ENCODE measurements at places on chromosomes 7 and 10.

- no peak for DNase-seq
Observed at GRCh38 chr10:66349726-66350125, 576.1 kb upstream of the LRRTM3 start.

DNA sequence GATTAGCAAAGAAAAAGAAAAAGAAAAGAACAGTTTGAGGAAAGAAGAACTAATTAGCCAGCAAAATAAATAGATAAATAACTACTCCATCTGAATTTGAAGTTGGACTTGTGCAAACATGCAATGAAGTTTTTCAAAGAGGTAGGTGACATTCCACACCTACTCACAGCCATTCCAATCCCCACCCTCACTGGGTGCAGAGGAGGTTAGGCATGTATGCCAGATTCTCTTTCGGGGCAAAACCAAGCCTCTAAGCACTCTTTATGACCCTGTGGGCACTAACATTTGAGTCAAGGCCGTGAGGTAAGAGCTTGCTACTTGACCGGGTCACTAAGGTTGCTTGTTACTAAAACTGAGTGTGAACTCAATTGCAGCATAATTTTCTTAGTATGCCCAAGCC is 108.4 kb upstream of the SEMA3A start:
- DNase-seq: no peak

DNA sequence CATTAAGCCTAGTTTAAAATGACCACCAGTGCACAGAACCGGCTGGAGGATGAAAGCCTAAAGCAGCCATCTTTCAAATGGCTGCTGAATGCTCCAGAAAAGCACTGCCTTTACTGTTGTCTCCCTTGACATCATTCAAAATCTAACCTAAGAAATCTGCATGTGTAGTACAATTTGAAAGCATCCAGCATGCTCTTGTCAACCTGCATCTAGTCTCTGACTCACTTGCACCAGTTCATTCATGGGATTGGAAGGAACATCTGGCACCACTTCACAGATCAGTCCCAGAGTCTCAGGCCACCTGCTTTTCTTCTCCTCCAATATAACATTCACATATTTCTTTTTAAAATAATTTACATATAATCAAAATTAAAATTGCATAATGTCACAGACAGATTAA is 76.2 kb downstream of the RNF133 start:
- DNase-seq: no peak

DNA sequence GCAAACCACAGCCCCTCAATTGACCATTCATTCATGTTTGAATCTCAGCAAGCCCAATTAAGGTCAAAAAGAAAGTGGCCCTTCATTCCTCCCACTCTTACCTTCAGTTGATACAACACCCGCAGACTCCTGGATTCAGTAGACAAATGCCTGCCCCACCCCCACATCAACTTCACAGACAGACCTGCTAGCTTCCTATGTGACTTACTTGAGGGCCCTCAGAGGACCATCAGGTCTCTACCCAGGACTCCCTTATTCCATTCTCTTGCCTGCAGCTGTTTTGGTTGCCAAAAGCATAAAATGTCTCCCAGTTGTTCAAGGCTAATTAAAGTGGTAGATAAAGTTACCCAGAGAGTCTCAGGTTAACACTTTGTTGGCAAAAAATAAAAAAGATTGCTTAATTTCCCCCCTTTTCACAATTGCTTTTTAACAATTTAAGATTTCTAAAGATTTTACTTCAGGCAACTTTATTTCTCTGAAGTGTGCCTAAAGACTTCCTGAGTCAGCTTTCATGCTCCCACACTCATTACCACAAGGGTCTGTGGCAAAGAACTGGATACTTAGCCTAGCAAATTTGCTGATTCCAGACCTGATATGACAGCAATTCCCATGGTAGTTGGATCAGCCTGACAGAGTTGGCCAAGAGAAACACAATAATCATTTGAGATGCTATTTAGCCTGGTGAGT is 3.3 kb upstream of the MTERF1 start:
- no peak for DNase-seq

DNA sequence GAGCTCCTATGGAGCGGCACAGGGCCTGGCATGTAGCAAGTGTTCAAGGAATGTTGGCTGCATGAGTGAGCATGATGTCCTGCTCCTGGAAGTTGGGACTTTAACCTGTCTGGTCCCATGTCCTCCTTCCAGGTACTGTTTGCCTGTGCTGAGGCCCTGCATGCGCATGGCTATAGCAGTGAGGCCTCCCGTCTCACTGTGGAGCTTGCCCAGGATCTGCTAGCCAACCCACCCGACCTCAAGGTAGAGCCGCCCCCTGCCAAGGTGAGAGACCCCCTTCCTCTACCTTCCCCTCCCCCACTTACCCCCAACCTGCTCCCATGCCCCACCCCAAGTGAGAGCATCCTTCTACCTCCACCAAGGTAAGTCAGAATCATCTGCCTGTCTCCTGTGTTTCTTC is 8.1 kb downstream of the ZSWIM8 start:
- no peak for DNase-seq

- no peak for DNase-seq
Observed at GRCh38 chr7:147376192-147376591, 1214.4 kb upstream of the C7orf33 start.

GRCh38 chr7:128734890-128735289 is 4.3 kb upstream of the CALU start:
- DNase-seq: no peak

DNA sequence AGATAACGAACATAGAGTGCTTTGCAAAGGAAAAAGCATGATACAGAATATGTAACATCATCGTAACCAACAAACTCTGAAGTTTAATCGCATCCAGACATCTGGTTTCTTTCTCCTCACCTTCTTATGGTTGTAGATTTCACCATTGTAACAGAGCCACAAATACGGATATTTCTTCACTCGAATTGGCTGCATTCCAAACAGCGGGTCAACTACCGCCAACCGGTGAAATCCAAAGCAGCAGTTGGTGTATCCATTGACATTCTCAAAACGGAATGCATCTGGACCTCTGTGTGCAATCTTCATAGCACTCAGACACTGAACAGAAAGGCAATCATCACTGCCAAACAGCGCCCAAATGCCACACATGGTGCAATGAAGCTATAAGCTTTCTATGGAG is 3.4 kb downstream of the ASNS start:
- no peak for DNase-seq

- no peak for DNase-seq
Observed at GRCh38 chr7:23184709-23185359, 3.0 kb downstream of the NUP42 start.

DNA sequence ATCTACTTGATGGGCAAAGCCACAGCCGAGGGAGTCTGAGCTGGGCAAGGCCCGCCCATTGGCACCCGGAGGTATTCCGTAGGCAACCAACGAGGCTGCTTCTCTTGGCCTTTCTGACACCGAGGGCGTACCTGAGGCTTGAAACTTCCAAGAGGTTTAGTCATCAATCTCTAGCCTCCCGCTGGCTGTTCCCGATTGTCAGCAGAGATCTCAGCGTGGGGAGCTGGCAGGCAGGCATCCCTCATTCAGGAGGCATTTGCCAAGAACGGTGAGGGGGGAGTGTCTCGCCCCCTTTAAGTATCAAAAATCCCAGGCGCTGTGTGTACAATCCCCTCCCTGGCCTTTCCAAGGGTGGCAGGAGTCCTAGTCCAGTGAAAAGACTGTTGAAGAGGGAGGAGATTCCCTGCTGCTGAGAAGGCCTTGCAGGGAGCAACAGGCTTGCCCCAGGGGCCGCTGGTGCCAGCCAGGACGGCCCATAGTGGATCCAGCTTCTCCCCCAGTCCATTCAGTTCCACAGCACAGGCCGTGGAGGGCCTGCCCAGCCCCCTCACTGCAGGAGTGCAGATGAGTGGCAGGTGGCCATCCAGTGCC is 39.7 kb downstream of the OAT start:
- no peak for DNase-seq

- no peak for DNase-seq
Observed at GRCh38 chr7:17863095-17863808, 77.0 kb downstream of the SNX13 start.

- DNase-seq: no peak
Observed at GRCh38 chr7:31816810-31817209, 129.8 kb downstream of the PPP1R17 start.

GRCh38 chr10:69912589-69912988 is 110.9 kb downstream of the COL13A1 start:
- no peak for DNase-seq

DNA sequence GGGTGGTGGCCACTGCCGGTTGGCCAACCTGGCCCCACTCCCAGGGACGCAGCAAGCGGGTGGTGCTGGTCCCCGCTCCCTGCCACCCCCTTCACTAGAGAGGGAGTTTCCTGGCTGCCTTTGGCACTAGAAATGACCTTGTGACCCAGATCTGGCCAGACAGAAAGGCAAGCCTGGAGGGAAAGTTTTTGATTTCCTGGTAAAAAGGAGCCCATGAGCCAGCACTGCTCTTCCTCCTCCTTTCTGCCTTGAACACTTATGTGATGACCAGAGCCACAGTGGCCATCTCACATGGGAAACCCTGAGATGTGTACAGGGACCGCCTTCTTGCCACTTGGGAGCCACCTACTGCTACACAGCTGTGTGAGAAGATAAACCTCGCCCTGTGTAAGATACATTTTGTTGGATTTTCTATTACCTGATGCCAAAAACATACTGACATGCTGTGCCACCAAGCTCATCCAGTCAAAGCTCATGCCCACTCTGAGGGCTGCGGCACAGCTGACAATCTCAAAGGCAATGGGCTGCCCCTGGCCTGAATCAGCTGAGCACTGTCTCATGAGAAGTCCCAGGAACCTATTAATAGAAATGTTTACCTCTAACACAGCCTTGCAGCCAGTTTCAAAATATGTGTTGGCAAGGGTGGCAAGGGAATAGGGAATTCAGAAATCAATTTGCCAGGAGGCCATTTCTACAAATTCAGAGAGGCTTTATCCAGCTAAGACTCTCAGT is 94.0 kb downstream of the CYTH3 start:
- DNase-seq: no peak

DNA sequence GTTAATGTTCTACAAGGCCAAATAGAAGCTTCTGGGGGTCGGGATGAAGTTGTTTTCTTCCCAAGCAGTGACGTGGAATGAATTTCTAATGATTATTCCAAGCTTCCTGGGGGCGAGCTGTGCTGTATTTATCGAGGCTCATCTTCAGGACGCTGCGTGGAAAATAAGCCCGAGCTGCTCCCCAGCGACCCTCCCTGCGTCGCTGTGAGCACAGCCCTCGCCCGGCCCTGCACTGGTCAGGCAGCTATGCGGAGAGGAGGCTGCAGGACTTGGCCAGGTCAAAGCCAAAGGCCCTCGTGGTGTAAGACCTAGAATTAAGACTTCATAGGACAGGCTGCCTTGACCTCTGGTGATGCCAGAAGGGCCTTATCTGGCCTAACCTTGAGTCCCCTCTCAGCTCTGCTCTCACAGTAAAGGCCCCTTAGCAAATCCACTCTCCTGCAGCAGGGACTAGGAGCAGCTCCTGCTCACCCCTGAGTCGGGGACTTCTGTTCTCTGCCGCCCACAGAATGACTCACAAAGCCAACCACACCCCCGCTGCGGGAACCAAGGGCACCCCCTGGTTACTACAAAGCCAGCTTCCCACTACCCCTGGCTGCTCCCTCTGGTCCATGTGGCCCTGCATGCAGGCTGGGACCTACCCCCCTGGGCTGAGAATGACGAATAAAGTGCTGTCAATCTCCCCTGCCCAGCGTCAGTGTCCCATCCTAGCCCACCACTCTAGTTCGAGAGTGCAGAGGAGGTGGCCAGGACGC is 501.6 kb downstream of the TCERG1L start:
- DNase-seq: no peak

- DNase-seq: no peak
Observed at GRCh38 chr10:60955957-60956425, 12.0 kb upstream of the RHOBTB1 start.

DNA sequence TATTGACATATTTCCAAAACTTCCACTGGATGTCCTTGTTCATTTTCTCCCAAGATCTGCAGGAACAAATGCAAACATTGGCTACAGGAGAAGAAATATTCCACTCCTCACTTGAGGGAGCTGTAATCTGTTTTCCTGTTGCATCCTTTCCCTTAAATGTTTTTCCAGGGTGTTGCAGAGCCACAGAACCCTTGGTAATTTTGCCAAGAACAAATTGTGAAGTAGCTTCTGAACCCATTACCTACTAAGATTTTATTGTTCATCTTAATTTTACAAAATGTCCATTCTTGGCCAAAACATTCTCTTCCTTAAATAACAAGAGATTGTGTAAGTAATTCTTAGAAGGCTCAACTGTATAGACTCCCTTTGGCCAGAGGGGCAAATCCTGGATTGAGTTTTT is 177.0 kb downstream of the GNAT3 start:
- no peak for DNase-seq

GRCh38 chr10:96513305-96513697 is 425 bp downstream of the TLL2 start:
- no peak for DNase-seq

DNA sequence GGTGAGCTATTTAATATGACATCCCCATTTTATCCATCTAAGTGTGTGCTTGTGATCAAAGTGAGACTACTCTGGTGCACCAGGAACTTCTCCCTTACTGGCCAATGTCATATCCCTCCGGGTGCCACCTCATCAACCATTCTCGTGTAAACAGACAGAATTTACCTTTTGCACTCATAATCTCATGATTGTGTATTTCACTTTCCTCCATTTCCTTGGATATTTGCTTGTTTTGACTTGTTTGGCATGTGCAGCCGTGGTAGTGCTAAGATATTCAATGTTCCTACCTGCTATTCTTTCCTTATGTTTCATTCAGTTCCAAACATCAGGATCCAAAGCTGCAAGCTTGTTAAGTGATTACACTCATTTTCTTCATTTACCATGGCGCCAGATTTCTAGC is 280.5 kb upstream of the SP8 start:
- no peak for DNase-seq

DNA sequence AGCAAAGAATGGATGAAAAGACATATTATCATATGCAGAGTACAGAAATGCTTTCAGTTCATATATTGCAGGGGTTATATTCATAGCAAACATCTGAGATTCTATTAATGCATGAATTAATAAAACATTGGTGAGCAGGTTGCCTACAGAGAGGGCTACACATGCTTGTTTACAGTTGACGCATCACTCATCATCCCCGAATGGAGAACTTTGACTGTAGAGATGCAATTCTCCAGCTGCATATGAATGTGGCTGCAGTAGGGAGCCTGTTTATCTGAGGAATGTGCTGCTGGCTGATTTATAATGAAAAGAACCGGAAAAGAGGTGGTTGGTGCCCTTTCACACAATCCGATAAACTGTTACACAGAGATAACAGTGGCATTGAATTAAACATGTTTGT is 116.5 kb downstream of the GRM3 start:
- DNase-seq: no peak

- no peak for DNase-seq
Observed at GRCh38 chr10:96606216-96606615, 19.4 kb upstream of the TM9SF3 start.
